ENCODE measurements at places on chromosomes 1 and 21. TPM values are rescaled to one million over a fixed set of nuclear protein-coding genes. Genes with fewer than 3 reads are reported as not detected.

- no peak for DNase-seq
Observed at GRCh38 chr1:224747578-224747977, 131.5 kb downstream of the CNIH3 start.

DNA sequence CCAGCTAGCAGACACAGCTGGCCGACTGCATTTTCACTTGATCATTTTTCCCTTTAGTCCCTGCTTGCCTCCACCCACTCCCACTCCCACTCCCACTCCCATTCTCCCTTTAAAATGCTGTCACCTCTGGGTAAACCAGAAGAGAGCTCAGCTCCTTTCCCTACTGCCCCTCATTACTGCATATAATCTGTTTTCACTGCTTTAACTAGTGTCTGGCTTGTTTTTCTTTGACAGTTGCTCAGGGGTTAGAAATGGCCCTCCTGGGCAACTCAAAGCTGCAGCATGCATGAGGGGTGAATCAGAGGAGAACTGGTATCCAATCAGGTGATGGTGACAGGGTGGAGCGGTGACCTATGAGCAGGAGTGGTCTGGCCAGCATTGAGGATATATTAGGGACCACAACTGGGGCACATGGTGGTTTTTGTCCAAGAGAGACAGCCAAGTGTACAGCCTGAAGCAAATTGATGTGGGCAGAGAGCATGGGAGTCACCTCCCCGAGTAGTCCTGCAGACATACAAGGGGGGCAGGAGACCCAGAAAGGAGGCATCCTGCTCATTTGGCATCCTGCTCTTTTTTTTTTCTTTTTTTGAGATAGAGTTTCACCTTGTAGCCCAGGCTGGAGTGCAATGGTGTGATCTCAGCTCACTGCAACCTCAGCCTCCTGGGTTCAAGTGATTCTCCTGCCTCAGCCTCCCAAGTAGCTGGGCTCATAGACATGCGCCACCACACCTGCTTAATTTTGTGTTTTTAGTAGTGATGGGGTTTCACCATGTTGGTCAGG, 42.6 kb upstream of the SRSF10 start:
- peak; percentile 56 for DNase-seq

- DNase-seq, result no peak
Observed at GRCh38 chr21:45145146-45145545, 70.8 kb downstream of the ADARB1 start.

- DNase-seq, result no peak
Observed at GRCh38 chr1:184595596-184595995, 159.1 kb downstream of the EDEM3 start.

DNA sequence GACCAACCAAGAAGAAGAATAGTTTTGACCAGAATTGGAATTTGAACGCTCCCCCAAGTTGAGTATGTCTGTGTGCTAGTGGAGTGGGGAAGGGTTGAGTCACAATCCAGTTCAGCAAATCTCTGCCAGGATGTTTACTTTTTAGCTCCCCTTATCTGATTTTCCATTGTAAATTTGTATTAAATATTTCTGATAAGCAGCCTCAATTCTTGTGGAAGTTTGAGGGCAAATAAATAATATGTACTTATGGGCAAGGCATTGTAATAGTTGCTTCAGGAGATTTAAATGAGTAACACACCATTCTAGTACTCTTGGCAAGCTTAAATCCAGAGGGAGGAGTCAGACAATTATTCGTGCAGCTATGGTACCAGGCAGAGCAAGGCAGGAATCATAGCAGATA, 14.4 kb downstream of the CXADR start:
- peak; percentile 30 for DNase-seq

Gene SPRR2G
- not detected for total RNA-seq

Gene AHCTF1
- total RNA-seq, result 61.3 TPM

Gene SHISAL2A
- total RNA-seq, result not detected

Gene SLC44A3
- total RNA-seq, result 32.0 TPM
